Stimulated activated CD8-positive, alpha-beta memory T cell treated with anti-CD3 and anti-CD28 coated beads, Interleukin-4, amount 100 ng/mL, for 1 hour (primary cell): ENCODE measurements at places on chromosomes 13 and 19.

GRCh38 chr13:98847780-98848179 is 95.3 kb upstream of the SLC15A1 start:
- no peak for DNase-seq

DNA sequence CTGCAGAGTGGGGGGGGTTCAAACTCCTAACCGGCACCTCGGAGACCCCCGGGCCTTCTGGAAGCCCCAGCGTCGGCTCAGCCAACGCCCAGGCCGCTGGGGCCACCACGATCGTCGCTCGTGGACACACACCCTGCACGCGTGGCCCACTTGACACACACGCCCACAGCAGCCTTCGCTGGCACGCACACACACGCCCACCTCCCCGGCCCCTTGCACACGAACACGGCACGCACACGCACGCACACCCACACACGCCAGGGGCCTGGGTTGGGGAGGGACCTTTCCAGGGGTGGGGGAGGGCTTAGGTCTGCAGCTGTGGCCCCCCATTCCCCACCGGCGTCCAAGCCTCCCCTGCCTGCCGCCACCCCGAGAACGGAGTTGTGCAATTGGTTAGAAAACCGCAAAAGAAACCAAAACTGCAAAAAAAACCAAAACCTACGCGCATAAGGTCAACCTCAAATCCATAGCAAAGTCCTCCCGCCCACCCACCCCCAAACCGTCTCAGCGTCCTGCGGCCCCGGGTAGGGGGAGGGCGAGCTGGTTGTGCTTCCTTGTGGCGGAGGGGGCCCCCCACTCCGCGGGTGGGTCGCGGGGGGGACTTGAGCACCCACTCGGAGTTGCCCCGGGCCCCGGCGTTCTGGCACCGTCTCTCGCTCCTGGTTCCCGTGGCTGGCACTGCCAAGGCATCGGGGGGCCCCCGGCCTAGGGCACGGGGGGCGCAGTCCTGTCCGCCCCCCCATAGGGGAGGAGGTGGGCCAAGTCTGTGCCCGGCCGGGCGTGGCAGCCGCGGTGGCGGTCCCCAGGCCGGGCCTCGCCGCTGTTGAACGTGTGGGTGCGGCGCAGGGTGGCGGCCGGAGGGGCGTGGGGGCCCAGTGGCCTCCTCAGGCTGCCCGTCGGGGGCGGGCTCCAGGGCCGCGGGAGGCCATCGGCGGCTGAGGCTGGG is 3.3 kb upstream of the LRG1 start:
- no peak for DNase-seq

DNA sequence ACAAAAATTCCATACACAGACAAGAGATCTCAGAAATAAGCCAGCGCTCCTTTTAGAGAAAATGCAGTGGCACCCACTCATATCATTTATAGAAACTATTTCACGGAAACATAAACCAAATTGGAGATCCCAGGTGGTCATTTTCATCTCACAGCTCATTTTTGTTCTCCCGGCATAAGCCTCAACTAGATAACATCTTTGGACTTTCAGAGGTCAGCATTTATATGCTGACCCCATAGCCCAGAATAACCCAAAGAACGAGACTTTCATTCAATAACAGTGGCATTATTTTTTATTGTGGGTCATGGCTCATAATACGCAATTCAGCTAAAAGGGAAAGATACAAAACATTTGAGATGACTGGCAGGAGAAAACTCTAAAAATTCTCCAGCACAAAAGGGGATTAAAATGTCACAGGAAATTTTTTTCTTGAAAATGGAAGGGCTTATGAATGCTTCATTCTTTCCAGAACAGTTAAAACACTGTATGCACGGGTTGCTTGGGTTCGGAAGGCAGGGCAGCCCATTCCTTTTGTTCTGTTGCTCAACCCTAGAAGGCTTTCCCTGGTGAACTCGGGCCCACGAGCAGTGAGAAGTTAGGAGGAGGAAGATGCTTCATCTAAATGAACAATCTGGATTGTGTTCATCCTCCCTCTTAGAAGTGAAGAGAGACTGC is 24.0 kb downstream of the STARD13 start:
- DNase-seq: no peak

- no peak for DNase-seq
Observed at GRCh38 chr13:113150550-113151365, 7.7 kb upstream of the PROZ start.

DNA sequence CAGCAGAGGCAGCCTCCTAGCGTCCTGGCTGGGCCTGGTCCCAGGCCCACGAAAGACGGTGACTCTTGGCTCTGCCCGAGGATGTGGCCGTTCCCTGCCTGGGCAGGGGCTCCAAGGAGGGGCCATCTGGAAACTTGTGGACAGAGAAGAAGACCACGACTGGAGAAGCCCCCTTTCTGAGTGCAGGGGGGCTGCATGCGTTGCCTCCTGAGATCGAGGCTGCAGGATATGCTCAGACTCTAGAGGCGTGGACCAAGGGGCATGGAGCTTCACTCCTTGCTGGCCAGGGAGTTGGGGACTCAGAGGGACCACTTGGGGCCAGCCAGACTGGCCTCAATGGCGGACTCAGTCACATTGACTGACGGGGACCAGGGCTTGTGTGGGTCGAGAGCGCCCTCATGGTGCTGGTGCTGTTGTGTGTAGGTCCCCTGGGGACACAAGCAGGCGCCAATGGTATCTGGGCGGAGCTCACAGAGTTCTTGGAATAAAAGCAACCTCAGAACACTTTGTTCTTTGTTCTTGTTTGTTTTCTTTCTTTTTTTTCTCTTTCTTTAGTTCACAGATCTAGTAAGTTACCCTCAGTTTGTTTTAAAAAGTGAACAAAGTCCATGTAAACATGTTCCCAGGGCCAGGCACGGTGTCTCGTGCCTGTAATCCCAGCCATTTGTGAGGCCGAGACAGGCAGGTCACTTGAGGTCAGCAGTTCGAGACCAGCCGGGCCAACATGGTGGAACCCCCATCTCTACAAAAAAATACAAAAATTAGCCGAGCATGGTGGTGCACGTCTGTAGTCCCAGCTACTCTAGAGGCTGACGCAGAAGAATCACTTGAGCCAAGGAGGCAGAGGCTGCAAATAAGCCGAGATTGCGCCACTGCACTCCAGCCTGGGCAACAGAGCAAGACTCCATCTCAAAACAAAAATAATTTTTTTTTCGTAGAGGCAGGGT is 10.2 kb downstream of the ANGPTL4 start:
- no peak for DNase-seq

GRCh38 chr13:33543631-33544265 is 258.2 kb upstream of the STARD13 start:
- DNase-seq: no peak

DNA sequence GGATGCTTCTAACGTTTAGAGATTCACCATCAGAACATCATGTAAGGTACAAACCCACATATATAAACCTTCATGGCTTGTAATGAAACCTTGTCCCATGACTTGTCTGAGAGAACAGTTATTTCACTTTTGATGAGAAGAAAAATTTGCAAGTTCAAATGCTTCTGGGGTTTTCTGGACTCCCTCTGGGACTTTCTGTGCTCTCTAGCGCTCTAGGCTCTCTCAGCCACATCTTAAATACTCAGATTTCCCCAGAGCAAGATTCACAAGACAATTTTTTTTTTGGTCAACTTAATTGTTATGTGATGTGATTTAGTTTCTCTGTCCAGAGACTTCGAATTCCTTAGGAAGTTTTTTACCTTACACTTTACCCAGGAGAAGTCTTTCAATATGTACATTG is 282.8 kb upstream of the EDNRB start:
- DNase-seq: no peak

GRCh38 chr13:29562786-29563438 is 32.6 kb downstream of the SLC7A1 start:
- DNase-seq: no peak

GRCh38 chr19:4758659-4759058 is 32.9 kb upstream of the FEM1A start:
- no peak for DNase-seq

GRCh38 chr13:79522583-79522982 is 41.6 kb downstream of the NDFIP2 start:
- no peak for DNase-seq

GRCh38 chr19:7970716-7971448 is 27.4 kb upstream of the TIMM44 start:
- DNase-seq: no peak

DNA sequence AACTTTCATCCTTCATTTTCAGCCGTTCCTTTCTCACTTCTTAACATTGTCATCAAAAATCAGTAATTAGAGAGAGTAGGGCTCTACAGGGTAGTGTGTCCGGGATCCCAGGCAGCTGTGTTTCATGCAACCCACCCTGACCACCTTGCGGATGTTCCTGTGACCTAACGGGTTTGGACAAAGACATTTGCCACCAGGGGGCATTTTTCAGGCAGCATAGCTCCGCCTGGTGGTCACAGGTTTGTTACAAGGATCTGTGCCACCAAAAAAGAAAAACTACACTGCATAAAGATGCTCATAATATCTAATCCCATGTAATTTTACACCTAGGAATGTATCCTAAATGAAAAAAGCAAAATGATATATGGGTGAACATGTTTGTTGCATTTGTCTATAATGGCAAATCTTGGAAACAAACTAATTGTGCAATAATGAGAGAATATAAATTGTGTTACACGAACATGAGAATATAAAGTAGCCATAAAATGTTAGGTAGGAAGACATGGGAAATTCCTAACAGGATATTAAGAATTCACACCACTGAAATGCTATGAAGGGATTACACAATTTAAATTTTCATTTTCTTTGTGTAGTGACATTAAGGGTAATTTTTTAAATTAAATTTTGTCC is 123.0 kb downstream of the SLC7A1 start:
- no peak for DNase-seq

GRCh38 chr19:48520134-48520533 is 8.5 kb upstream of the LMTK3 start:
- no peak for DNase-seq

DNA sequence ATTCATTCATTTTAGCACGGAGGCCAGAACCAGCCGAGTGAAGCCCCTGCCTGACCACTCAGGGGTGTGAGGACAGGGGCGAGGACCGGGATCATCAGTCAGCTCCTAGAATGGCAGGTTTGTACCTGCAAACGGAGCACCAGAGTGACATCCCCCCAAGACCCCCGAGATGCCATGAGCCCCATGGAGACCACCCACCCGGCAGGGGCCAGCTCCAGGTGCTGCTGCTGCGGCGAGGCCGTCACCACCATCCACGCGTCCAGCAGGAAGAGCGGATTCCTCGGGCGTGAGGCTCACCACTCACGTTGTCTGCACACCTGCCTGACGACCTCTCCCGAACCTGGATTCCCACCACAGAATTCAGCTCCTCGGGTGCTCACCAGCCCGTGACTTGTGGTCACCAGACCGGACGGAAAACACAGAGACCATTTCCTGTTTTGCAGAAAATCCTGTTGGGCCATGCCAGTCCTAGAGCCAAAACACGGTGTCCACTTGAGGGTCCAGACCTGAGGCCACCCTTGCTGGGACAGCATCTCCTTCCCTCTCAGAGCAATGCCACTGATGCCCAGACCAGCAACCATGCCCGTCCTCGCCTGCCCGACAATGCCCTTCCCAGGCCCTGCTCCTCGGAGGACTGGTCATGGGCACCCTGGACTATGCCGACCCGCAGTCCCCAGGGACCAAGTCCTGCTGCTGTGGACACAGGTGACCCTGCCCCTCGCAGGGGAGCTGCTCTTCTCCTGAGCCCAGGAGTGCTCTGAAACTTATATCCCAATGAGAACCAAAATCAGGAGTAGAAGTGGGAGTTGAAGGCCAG is 74.2 kb downstream of the RASA3 start:
- DNase-seq: no peak

DNA sequence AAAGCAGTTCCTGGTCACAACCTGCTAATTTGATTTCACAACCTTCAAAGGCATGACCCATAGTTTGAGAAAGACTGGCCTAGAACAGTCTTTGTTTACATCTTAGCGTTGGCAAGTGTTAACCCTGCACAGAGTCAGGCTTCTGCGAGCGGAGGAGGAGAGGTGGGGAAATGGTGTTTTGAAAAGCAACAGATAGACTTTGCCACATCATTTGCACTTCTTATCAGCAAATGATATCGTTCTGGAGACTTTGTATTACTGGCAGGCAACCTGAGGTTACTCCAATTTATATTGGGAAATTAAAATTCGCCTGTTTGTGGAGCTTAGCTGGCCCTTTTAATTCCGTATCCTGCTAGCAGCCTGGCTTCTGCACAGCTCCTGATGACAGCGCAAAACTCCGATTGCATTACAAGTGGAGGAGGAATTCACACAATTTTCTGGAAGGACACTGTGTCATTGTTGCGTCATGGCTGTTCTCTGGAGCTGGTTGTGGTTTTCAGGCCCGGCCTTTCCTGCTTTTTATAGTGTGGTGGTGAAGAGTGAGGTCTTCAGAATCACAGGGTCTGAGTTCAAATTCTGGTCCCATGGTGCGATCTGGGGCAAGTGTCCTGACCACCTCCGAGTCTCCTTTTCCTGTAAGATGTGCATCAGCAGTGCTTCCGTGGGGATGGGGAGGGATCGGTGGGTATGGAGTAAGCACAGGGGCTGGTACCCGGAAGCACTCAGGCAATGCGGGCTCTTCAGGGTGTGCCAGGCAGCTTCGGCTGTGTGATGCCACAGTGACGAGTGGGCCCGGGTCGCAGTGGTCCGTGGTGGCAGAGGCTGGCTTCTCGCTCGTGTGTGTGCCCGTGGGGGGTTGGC is 49.1 kb upstream of the EHD2 start:
- DNase-seq: no peak

GRCh38 chr13:106432636-106433035 is 102.8 kb downstream of the EFNB2 start:
- no peak for DNase-seq

GRCh38 chr19:33171916-33172359 is 22.2 kb upstream of the LRP3 start:
- DNase-seq: no peak

GRCh38 chr13:90105276-90105675 is 1242.2 kb upstream of the MIR17HG start:
- no peak for DNase-seq

DNA sequence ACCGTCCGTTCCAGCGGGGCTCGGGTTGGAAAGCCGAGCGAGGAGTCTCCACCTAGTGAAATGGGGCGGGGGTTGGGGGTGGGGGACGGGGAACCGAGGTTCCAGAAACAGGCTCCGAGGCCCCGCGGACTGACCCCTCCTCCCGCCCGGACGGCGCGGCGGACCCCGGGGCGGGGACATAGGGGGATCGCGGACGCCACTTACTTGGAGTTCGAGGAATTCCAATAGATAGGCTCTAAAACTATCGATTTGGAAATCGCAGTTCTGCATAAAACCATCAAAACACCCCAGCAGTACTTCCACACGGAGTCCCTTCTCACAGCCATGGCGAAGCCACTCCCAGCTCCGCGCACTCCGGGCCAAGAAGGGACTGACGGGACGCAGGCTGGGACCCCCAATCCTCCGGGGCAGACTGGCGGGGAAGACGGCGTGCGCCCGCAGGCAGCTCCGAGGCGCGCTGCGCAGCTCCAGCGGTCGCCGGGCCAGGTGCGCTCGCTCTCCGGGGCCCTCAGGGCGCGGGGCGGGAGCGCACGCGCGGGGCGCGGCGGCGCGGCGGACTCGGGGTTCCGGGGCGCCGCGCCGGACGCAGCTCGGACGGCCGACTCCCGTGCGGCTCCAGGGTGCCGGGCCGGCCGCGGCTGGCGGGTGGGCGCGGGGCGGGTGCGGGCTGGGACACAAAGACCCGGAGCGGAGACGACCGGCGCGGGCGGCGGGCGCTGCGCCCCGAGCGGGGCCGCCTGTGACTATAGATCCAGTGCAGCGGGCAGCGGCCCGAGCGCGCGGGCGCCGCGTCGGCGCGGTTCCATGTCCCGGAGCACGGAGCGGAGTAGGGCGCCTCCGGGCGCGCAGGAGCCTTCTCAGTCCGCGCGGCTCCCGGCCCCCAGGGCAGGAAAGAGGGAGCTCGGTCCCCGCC is 567 bp downstream of the EFNB2 start:
- DNase-seq: no peak
